ENCODE measurements at places on chromosomes 11 and 22. TPM values are rescaled to one million over a fixed set of nuclear protein-coding genes. Genes with fewer than 3 reads are reported as not detected.

DNA sequence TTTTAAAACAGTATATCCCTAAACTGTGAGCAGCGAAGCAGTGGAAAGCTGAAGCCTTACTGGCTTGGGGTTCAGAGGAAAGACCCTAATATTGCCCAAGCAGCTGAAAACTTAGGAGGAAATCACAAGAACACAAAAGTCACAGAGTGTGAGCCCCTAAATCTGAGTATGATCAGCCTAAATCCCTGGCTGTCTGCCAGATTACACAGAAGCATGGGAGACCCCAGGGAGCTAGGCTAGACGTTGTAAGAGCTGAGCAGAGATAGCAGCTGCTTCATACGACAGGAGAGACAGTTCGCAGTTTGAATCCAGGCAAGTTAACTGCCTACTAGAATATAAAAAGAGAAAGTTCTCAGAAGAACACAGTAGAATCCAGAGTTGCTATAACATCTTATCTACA lies 81.2 kb downstream of the PACS1 start:
- H3K27ac ChIP-seq: no peak overlapping the region
- no peak for DNase-seq
- H3K4me1 ChIP-seq: no peaks in the 10 kb centered on the region
- H3K27me3 ChIP-seq: no peaks in the 10 kb centered on the region
- H3K4me3 ChIP-seq: no peak overlapping the region

DNA sequence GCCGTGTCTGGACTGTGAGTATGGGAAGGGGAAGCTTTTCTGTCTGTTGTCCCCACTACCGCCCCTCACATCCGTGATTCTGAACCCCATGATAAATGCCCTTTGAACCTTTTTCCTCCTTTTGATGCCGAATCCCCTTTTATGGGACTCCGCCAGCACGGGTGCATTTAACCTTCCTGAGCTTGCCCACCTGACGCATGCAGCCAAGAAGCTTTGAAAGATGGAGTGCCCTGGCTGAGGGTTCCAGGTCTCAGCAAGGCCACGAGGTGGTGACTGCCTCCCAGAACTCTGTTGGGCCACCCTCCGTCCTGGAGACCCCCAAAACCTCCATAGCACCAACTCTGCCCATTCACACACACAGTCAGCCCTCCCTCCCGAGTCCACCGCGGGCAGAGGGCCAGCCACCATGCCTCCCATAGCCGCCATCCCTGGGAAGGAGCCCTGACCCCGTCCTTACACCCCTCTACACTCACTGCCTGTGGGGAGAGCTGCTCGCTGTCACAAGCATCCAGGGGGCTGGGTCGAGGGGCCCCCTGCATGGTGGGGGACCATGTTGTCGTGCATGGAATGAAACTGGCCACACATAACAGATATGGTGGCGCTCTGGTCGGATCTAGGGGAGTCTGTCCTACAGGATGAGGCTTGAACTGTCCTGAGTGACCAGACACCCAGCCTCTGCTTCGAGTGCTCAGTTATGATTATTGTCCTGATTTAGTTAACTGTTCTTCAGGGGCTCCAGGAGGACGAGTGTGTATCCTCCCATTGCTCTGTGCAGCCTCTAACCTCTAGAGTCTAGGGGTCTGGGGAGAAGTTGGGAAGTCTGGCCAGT lies 822 bp upstream of the COMT start:
- H3K27ac ChIP-seq: peak overlapping the region; percentile 45
- H3K4me3 ChIP-seq: peak overlapping the region; percentile 83
- H3K36me3 ChIP-seq: peaks cover 4% of the 10 kb centered on the region
- no peaks in the 10 kb centered on the region for H3K27me3 ChIP-seq
- peaks cover 34% of the 10 kb centered on the region for H3K4me1 ChIP-seq

DNA sequence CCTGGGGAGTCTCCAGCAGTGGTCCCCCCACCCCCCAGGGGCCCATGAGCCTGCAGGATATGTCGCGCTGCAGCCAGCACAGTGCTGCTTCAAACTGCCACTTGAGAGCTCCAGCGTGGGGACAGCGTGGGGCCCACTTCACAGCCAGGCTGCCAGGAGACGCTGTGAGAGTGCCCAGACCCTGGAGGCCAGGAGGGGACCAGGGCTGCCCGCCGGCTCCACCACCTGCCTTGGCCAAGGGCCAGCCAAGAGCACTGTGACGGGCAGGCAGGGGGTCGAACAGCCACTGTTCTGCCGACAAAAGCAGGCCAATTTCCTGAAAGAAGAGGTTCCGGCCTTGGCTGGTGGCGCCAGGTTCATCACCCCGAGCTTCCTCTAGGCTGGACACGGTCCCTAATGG lies 60.2 kb downstream of the FLRT1 start:
- no peak overlapping the region for H3K27ac ChIP-seq
- DNase-seq: no peak
- no peaks in the 10 kb centered on the region for H3K27me3 ChIP-seq
- no peaks in the 10 kb centered on the region for H3K36me3 ChIP-seq

GRCh38 chr11:21707116-21707739 lies 485.7 kb upstream of the ANO5 start:
- no peaks in the 10 kb centered on the region for H3K36me3 ChIP-seq
- H3K27me3 ChIP-seq: no peaks in the 10 kb centered on the region
- H3K4me3 ChIP-seq: no peak overlapping the region

- peak overlapping the region; percentile 84 for H3K4me3 ChIP-seq
- DNase-seq: peak; percentile 83
- peak overlapping the region; percentile 59 for H3K27ac ChIP-seq
- H3K36me3 ChIP-seq: peaks cover 42% of the 10 kb centered on the region
- peaks cover 54% of the 10 kb centered on the region for H3K4me1 ChIP-seq
Measured at GRCh38 chr11:65919573-65920371, 546 bp downstream of the DRAP1 start.

- no peaks in the 10 kb centered on the region for H3K36me3 ChIP-seq
- DNase-seq: peak; percentile 26
Measured at GRCh38 chr11:9265211-9266131, at the start of gene DENND5A. DENND5A (minus strand) TSS chr11:9265350; CDS start chr11:9265069, 281 bp downstream.

- DNase-seq: no peak
- peaks cover 16% of the 10 kb centered on the region for H3K27me3 ChIP-seq
- no peak overlapping the region for H3K4me3 ChIP-seq
- peaks cover 11% of the 10 kb centered on the region for H3K4me1 ChIP-seq
- H3K27ac ChIP-seq: no peak overlapping the region
Measured at GRCh38 chr22:38469306-38469781, 1.4 kb downstream of the KDELR3 start.

GRCh38 chr11:34864424-34864823 lies 51.8 kb downstream of the APIP start:
- no peaks in the 10 kb centered on the region for H3K36me3 ChIP-seq
- no peaks in the 10 kb centered on the region for H3K4me1 ChIP-seq
- no peak overlapping the region for H3K4me3 ChIP-seq
- DNase-seq: no peak
- no peaks in the 10 kb centered on the region for H3K27me3 ChIP-seq

DNA sequence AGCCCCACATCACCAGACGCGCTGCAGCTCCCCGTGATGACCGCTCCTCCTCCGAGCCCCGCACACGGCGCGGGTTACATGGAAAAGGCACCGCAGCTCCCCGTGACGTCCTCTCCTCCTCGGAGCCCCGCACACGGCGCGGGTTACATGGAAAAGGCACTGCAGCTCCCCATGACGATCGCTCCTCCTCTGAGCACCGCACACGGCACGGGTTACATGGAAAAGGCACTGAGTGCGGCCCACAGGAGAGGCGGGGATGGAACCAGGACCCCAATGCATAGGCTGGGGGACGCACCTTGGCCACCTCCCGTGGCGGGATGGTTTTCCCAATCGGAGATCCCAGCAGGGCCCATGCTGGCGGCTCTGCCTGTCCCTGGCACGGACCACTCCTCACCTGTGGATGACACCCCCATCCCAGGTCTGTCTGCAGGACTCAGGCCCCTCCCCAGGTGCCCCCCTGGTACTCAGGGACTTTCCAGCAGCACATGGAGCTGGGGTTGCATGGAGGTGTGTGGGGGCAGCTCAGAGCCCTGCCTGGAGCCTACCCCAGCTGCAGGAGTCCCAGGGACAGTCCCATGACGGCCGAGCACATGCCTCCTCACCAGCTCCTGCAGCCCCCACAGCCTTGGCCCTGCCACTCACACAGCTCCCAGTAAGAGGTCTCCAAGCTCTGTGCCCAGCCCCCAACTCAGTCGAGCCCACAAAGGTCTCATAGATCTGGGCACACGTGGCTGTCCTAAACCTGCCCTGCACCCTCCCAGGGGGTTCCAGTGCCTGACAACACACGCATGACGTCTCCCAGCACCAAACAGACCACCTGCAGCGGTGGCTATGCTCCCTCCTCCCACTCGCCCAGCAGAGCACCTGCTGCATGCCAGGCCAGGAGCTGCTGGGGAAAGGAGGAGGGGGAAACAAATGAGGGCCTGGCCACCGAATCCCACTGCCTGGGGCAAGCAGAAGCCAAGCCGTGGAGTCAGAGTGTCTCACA lies 166.6 kb downstream of the BRD1 start:
- DNase-seq: no peak
- no peak overlapping the region for H3K27ac ChIP-seq
- H3K4me3 ChIP-seq: no peak overlapping the region
- peaks cover 20% of the 10 kb centered on the region for H3K4me1 ChIP-seq
- no peaks in the 10 kb centered on the region for H3K36me3 ChIP-seq

DNA sequence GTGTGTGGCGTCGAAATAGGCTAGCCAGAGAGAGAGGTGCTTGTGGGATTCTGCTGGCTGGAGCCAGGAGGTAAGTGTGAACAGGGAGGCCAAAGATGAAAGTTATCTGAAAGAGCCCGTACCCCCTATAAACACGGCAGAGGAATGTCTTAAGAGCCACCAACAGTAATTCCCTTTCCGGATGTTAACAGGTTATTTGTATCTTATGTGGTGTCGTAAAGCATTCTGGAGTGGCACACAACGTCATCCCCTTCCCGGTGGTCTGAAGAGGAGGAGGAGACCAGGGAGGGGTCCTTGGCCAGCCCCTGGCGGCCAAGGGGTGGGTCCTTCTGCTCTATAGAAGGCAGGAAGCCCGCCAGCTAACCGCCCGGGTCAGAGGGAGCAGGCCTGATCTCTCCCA lies 39.5 kb downstream of the MACROD1 start:
- H3K36me3 ChIP-seq: no peaks in the 10 kb centered on the region
- DNase-seq: no peak
- no peak overlapping the region for H3K27ac ChIP-seq

- no peaks in the 10 kb centered on the region for H3K36me3 ChIP-seq
- H3K4me3 ChIP-seq: no peak overlapping the region
- H3K27ac ChIP-seq: no peak overlapping the region
- H3K27me3 ChIP-seq: no peaks in the 10 kb centered on the region
Measured at GRCh38 chr11:79501707-79502106, 60.9 kb upstream of the TENM4 start.

- H3K4me1 ChIP-seq: no peaks in the 10 kb centered on the region
- H3K36me3 ChIP-seq: no peaks in the 10 kb centered on the region
- H3K27me3 ChIP-seq: peaks cover 5% of the 10 kb centered on the region
- no peak overlapping the region for H3K4me3 ChIP-seq
Measured at GRCh38 chr11:35404388-35404775, 15.0 kb downstream of the SLC1A2 start.

The OPCML gene
- not detected for total RNA-seq

The CHRM4 gene
- total RNA-seq: 3.2 TPM

The PDE3B gene
- 103 TPM for total RNA-seq

The UPK2 gene
- total RNA-seq: 0.27 TPM

The ASCL2 gene
- not detected for total RNA-seq

The RPLP2 gene
- total RNA-seq: 5,390 TPM

The OR2AG2 gene
- 0.06 TPM for total RNA-seq

The DESI1 gene
- total RNA-seq: 12.7 TPM

The DYNC2H1 gene
- total RNA-seq: 3.2 TPM

Data from CD4-positive, alpha-beta T cell (primary cell).